ENCODE measurements at places on chromosomes 11 and 22.

DNA sequence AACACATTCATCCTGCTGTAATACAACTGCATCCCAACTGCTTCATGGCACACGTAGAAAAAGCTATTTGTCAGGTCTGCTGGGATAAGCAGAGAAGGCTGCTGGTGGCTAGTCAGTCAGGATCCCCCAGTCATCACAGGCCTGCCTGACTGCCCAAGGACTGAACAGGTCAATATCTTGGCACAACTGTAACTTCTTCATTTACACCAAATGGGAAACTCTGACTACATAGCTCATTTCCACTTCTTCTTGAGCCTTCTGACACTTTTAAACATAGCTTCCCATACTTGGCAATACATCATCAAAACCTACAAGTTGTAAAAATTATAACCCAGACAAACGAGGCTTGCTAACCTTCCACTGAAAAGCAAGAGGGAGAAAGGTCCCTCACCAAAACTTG, 2.8 kb downstream of the TMEM9B start:
- DNase-seq = no peak

DNA sequence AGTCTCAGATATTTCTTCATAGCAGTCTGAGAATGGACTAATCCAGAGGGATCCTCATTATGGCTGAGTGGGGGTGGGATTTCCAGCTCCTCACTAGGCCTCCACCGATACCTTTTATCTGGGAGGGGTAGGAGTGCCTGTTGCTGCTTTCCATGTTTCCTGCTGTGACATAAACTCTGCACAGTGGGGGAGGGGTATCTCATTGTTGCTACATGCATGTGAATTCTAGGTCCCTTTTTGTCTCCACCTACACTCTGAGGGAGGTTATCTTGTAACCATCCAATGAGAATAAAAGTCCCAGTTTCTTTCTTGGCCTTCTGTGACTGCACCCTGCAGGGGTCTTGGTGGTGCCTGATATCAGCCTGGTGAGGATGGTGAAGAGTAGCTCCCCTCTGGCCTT, 60.5 kb downstream of the ADAMTS15 start:
- no peak for DNase-seq

- DNase-seq = no peak
These were observed 789 bp upstream of the KDM2A start for GRCh38 chr11:67118181-67118766.

DNA sequence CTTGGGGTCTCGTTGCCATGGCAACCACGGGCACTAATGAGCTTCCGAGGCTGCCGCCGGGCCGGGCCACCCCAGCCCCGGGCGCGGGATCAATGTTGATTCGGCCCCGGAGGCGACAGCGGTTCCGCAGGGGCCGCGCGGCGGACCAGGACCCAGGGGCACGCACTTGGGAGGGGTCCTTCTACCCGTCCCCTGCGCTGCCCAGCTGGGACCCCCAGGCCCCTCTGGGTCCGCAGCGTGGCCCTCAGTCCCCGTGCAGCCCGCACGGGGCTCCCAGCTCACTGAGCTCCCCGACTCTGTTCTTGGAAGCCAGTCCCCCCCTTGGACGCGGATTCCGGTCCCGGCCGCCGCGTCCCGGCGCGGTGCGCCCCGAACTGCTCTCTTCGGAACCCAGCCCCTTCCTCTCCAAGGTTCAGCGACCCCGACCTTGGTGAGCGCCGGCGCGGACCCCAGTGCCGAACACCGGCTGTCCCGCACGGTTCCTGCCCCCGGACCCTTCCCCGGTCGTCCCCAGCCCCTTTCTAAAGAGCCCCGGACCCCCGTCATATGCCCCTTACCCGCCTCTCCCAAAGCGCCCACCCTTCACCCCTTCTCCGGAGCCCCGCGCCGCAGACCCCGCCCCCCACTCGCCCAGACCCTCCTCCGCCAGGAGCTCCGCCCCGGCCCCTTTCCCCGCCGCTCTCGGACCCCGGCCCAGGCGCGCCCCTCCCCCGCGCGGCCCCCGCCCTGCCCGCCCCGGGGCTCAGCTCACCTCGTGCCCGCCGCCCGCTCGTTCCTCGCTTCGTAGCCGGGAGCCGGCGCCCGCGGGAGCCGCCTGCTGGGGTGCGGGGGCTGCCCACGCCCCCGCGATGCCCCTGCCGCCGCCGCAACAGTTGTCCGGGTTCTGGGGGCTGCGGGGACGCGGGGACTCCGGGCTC, 18.3 kb upstream of the SHISAL1 start:
- DNase-seq = no peak

DNA sequence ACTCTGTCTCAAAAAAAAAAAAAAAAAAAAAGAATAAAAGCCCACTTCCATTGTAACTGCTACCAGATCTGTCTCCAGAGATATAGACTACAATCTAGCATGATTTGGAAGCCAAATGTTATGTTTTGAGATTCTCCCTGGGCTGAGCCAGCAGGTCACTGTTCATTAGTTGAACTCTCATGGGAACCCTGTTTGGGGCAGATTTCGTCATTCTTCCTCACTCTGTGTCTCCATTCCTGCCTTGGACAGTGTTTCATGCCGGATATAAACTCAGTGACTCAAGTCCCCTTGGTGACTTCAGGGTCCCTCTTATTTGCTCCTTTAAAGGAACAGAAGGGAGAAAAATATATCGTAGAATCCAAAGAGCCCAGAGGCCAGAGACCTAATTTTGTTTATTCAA, 378.1 kb downstream of the LARGE1 start:
- no peak for DNase-seq

DNA sequence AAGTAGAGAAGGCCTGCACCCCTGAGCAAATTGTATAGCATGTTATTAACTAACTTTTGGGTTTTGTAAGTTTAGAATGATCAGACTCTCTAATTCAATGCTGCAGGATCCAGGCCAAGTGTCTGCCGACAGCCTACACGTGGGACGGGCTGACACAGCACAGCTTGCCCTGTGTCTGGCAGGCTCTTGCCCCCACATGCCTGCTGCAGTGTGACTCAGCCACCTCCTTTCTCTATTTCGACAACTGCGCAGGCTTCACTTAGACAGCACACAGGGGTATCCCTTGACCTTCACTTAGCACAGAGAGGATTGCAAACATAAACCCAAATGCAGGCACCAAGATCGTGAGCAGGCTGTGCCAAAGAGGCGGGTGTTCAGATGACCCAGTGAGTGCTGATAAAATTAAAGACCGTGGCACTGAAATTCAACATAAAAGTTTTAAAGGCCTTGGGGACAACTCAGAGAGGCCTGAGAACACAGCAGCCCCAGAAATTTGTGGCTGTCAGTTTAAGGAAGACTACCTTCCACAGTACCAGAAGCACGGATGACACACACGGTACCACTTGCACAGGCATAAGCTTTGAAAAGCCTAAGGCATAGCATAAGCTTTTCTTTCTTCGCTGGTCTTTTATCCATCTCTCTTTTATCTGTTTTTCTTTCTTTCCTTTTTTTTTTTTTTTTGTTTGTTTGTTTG, 37.8 kb downstream of the SCN3B start:
- DNase-seq = peak; percentile 48

DNA sequence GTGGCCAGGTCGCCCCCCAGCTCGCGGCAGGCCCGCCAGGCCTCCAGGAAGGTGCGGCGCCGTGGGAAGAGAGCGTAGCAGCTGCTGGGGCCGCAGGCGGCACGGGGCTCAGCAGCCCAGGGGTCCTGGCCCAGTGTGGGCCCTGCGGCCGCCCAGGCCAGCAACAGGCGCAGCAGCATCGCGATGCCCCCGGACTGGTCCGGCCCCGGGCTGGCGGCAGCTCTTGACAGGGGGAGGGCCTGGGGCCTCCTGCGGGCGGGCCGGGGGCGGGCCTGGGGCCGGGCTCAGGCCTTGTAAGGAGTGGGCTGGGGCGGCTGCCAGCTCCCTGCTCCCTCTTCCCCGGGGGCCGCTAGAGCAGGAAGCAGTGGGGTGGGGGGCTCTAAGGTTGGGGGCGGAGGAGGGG, at the start of gene CD248:
Gene CD248 (minus strand): TSS at position 196 of the 403 bp plus-strand sequence. CDS start 17 bp downstream, at position 179.
- DNase-seq = no peak

DNA sequence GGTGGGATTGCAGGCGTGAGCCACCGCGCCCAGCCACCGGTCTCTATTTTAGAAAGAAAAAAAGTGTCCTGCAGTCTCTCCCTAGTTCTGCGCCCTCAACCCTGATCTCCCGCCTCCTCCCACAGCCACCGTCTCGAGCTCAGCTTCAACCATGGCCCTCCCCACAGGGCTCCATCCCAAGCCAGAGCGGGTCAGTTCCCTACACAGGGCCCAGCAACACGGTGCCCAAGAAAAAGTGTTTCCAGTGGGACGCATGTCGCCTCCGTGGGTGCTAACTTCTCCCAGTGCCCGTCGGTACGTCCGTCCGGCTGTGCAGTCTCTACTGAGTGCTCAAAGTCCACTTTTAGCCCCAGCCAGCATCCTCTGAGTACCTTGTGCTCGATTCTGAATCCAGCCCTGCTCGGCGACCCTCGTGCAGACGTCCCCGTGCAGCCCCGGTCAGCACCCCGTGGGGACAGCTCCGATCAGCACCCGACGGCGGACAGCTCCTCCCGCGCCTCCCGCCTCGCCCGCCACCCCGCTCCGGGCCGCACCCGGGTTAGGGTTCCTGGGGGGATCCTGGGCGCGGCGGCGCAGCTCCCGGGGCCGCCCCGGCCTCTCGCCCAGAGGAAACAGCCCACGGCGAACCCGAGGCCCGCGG, 657 bp upstream of the MAPK8IP2 start:
- DNase-seq = no peak

All from AG09309 (cell line).